IMR-90 (cell line): ENCODE measurements at places on chromosomes 12 and 14. TPM values are rescaled to one million over a fixed set of nuclear protein-coding genes. Genes with fewer than 3 reads are reported as not detected.

DNA sequence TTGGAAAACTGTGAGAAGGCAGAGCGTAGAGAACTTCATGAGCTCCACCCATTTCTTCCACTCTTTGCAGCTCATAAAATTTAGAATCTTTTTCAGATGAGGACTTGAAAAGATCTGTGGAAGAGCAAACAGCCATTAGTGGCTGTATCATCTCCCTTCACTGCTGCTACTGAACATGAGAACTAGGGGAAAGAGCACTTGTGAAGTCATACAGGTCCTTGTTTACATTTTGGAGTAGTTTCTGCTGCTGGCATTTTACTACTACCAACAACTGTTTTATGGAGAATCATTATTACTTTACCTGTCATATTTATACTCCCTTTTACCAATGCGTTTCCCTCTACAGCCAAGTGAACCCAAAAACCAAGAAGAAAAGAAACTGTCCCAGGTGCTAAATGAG is 41.0 kb downstream of the RPGRIP1 start:
- DNase-seq: no peak

- DNase-seq: peak; percentile 81
Observed at GRCh38 chr12:103801709-103802585, 39.1 kb downstream of the NT5DC3 start.

DNA sequence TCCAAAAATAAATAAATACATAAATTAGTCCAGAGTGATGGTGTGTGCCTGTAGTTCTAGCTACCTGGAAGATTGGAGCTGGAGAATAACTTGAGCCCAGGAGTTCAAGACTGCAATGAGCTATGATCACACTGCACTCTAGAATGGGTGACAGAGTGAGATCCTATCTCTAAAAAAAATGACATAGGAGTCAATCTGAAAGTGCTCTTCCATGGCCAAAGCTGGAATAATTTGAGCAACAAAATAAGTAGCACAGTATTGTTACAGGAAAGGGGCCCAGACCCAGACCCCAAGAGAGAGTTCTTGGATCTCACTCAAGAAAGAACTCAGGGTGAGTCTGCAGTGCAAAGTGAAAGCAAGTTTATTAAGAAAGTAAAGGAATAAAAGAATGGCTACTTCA is 24.9 kb upstream of the SLC7A8 start:
- DNase-seq: no peak

DNA sequence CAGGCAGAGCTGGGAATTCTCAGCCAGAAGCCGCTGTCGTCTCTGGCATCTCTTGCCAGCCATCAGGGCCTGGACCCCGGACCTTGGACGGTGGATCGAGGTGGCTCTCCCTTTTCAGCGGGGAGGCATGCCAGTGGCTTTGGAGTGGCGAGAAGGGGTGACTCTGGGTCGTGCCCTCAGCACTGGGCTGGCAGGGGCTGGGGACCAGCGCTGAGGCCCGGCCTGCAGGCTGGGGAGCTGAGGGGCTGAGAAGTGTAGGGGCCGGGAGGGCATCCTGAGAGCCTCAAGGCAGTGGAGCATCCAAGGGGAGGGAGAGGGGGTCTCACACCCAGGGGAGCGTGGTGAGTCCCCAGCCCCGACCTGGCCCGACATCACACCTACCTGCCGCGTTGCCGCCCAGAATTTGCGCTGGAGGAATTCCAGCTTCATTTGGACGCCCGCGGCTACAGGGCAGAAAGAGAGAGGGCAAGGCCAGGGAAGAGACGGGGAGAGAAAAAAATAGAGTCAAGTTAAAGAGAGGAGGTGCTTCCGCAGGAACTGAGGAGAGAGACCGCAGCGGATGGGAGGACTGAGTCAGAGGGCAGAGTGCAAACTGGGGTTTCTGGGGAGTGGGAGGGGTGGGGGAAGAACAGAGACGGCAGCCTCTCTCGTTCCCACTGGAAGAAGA is 9.0 kb upstream of the LRTM2 start:
- DNase-seq: peak; percentile 52

DNA sequence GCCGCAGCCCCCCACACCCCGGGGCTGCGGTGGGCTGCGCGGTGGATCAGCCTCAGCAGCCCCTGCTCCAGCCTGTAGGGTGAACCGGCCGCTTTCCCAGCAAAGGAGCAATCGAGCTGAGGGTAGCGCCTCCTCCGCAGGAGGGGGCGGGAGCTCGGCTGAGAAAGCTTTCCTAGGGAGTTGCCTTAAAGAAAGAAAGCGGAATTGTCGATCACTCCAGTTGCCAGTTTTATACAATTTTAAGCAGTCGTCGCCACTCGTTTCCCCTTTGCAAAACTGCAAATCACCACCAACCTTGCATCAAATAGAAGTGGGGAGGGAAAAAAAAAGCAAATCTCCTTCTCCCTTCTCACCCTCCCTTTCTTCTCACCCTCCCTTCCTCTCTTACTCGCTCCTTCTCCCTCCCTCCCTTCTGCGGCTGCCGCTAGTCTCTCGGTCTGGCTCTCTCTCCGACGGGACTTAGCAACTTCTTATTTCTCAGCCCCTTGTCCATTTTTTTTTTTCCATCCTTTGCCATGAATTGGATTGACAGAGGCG is at the start of gene PDE3A:
Gene PDE3A, plus strand, starts transcription at position 424 of the 537 bp plus-strand sequence. CDS start 748 bp downstream, outside the sequence.
- DNase-seq: peak; percentile 73

- peak; percentile 57 for DNase-seq
Observed at GRCh38 chr14:79057333-79057732, 887.2 kb downstream of the NRXN3 start.

- DNase-seq: no peak
Observed at GRCh38 chr12:53677016-53677799, 1.3 kb upstream of the ATP5MC2 start.

- DNase-seq: no peak
Observed at GRCh38 chr14:99679543-99679942, 4.6 kb upstream of the CYP46A1 start.

DNA sequence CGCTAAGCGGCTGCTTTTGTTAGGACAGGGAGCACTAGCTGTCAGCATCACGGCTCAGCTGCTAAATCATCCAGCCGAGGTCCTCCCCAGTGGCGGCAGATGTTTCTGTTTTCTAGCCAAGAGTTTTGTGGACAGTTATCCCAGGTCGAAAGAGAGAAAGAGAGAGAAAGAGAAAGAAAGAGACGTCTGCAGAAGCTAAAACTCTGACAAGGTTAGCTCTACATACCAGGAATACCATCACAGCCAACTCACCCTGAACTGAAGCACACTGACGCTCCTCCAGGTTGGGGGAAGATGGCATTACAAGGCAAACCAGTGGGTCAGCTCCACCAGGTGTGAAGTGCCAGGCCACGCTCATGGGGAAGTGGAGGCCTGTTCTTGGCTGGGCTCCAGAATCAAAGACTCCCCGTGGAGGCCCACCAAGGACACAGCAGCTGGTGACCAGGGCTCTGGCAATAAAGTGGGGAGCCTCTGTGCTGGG is 64.9 kb upstream of the DICER1 start:
- DNase-seq: peak; percentile 38

- peak; percentile 23 for DNase-seq
Observed at GRCh38 chr14:80681651-80682050, 259.9 kb downstream of the CEP128 start.

- DNase-seq: peak; percentile 83
Observed at GRCh38 chr14:74501135-74501614, 7.6 kb downstream of the ISCA2 start.

DNA sequence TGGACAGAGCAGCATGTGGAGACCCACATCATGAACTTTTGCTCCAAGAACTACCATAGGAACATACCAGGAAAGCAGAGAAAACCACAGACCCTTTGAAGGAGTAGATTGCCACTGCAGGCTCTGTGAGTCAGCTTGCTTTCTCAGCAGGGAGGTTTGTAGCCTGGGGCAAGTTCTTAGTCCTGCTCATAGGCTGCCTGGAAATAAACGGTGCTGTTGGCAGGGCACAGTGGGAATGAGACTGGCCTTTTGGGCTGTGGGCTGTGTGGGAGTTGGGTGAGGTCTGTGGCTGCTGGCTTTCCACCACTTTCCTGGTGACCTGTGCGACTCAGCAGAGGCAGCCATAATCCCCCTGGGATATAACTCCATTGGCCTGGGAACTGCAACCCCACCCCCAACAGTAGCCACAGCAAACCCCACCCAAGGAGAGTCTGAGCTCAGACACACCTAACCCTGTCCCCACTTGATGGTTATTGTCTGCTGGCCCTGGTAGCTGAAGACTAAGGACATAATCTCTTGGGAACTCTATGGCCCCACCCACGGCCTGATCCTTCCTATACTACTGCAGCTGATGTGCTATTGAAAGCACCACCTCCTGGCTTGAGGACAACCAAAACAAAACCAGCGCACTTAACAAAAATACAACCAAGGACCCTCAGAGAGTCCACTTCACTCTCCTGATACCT is 192.1 kb upstream of the GARIN6 start:
- DNase-seq: no peak

GRCh38 chr12:52149651-52150241 is 42.1 kb downstream of the KRT80 start:
- no peak for DNase-seq

Gene LRR1
- total RNA-seq: 20.8 and 28.3 TPM in 2 replicates

Gene AQP6
- total RNA-seq: not detected in 2 replicates

Gene WDR89
- 10.2 and 22.5 TPM in 2 replicates for total RNA-seq

Gene RBP5
- not detected in 2 replicates for total RNA-seq

Gene OLR1
- 2.5 and 3.2 TPM in 2 replicates for total RNA-seq
